ENCODE measurements at places on chromosomes 1 and 21.

GRCh38 chr1:22920026-22920733, 52.5 kb downstream of the LACTBL1 start:
- no peak for DNase-seq

- DNase-seq: no peak
Measured at GRCh38 chr1:226542623-226543103, 5.9 kb upstream of the STUM start.

DNA sequence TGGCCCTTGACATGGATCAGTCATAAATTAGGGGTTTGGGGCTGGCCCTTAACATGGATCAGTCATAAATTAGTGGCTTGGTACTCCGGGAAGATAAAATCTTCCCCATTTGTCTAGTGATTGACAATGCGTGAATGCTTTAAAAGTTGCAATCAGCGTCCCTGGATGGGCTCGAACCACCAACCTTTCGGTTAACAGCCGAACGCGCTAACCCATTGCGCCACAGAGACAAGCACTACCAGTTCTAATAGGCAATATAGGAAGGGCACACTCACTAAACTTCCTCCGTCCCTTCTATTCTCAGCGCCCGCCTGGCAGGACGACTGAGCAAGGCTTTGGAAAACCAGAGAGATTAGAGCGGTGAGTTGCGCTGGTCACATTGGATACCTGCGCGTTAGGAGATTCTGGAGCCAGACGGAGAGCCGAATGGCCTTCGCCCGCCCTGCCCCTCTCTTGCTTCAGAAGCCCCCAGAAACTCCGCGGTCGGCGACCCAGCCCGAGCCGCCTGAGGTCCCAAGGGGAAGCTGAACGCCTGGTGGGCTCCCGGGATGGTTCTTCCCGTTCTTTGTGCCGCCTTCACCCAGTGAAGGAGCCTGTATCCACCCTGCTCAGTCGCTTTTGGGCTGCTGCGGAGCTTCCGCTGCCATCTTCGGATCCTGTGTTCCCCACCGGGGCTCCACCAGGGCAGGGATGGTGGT, 235.9 kb downstream of the FAM72C start:
- DNase-seq: no peak

GRCh38 chr1:110450929-110451328, at the start of gene PROK1:
PROK1 (plus strand) TSS chr1:110451149; CDS start chr1:110451217, 68 bp downstream.
- no peak for DNase-seq

DNA sequence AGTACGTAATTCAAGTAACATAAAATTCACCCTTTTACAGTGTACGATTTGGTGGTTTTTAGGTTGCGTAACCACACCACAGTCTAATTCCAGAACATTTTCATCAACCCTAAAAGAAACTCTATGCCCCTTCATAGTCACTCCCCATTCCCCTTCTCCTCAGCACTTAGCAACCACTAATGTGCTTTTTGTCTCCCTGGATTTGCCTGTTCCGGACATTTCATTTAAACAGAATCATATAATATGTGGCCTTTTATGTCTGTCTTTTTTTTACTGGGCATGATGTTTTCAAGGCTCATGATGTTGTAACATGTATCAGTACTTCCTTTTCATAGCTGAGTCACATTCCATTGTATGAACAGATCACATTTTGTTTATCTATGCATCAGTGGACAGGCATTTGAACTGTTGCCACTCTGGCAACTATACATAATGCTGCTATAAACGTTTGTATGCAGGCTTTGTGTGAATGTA, 20.8 kb downstream of the OBSCN start:
- no peak for DNase-seq

GRCh38 chr1:206679738-206680211, 4.9 kb upstream of the MAPKAPK2 start:
- no peak for DNase-seq

DNA sequence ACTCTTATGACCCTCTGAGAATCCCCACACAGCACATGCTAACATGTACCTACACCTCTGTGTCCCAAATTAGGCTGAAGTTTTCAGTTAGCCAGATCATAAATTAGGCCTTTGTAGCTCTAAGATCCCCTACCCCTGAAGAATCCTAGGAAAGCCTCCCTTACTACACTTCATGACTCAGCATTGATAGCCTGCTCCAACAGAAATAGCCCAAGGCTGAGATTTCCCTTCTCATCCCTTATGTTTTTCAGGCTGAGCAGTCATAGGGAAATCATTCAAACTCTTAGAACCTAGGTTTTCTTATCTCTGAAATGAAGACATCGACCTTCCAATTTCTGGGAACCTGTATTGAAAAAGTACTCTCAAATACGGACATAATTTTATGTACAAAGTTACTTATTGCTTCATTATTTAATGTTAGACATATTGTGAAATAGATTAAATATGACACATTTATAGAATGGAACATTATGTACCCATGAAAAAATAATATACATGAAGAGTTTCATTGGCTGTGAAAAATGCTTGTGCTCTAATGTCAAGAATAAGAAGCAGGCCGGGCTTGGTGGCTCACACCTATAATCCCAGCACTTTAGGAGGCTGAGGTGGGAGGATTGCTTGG, 122.4 kb upstream of the UBE2U start:
- DNase-seq: no peak

GRCh38 chr1:181588631-181589030, 105.3 kb downstream of the CACNA1E start:
- no peak for DNase-seq

- DNase-seq: no peak
Measured at GRCh38 chr1:21759818-21760217, 23.1 kb downstream of the USP48 start.

DNA sequence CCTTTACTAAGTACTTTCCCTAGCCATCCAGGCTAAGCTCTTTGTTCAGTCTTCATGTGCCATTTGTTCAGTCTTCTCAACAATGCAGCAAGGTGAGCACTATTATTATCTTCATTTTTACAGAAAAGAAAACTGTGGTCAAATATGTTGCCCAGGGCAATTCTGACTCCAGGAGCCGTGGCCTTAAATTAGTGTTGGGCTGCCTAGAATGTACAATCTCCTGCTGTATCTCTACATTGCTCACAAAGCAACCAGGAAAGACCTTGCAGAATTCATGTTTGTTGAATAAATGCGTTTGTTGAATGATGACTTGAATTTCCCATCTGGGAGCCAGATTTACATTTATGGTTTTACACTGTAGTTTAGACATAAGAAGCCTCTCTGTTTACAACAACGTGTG, 14.2 kb downstream of the CD101 start:
- DNase-seq: no peak

GRCh38 chr21:35427320-35428000, 378.4 kb upstream of the RUNX1 start:
- DNase-seq: no peak

DNA sequence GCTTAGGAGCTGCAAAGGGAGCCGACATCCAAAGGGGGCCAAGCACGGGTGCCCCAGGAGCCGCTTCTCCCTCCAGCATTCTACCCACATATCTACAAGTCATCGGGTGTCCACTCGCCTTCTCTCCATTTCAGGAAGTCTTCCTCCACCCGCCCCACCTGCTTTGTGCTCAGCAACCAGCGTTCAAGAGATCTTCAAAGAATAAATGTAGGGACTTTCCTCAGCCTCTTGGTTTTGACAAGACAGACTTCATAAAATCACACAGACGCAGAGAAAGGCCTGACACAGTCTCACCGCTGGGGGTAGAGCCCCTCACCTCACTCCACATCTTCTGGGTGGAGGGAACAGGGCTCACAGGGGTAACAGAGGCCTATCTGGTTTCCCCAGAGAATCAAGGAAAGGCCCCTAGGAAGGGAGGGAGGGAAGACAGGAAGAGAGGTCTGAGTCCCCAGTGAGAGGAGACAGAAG, 49.5 kb downstream of the SSBP3 start:
- DNase-seq: peak; percentile 64

DNA sequence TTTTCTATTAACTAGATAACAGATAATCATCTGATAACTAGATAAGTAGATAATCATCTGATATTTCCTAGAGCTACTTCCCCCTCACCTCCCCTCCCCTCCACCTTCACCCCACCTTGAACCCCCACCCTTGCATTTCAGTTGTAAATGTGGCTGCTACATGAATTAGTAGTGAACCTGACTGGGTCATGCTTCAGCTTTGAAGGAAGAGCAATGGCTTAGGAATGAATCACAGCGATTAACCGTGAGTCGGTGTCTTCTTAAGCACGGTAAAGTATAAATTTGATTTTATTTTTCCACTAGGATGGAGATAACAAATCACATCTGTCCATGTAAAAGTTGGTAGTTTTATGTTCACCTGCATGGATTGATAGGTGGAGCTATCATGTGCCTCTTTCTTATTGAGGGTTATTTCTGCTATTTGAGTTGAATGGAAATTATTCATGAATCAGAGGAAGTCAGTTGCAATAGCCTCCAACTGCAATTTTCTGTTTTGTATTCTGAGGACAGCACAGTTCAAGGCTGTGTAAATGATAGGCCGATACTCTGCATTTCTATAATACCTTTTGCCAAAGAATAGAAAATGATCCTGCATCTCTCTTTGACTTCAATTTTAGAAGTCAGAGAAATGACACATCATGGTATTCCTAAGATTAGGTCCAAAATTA, 235.0 kb downstream of the PTGER3 start:
- DNase-seq: no peak

DNA sequence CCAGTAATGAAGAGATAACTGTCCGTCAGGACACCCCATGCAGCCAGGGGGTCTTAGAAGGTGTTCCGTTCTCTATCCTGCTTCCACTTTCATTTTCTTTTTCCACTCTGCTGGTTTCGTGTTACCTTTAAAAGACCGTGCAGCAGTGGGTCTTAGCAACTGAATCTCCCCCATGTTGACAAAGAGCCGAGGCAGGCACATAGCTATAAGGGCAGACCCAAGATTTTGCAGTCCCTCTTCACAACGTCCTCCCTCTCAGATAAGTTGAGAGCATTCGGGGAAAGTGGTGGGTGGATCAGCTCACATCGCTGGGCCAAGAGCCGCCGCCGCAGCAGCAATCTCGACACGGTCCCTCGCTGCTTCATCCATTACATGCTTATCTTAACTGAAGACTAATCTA, 355.5 kb downstream of the LMO4 start:
- DNase-seq: no peak

GRCh38 chr1:25082995-25083394, 149.3 kb downstream of the SYF2 start:
- no peak for DNase-seq

DNA sequence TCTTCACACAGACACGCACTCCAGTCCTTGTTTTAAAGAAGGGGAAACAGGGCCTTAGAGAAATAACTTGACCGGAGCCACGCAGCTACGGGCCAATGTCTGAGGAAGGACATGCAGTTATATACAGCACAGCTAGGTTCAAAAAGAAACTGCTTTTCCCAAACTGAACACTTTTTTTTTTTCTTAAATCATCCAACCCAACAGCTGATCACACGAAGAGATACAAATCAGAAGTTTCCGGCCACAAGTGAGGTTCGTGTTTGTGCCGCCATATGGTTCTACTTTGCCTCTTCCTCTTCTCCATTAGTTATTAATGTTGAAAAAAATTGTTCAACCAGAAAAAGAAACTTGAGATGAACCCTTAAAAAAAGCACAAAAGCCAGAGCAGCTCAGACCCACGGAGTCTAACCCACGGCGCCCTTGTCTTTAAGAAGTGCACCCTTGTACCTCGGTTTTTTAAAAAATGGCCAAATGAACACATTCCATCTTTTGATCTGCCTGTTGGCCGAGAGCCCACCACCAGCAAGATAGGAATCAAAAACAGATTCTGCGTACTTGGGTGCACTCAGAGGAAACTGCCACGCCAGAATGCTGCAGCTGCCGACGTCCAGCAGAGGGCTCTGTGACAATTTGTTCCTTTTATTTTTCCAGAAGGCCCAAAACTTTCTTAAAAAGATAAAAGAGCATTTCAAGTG, 78.9 kb downstream of the SLC66A1 start:
- peak; percentile 69 for DNase-seq

DNA sequence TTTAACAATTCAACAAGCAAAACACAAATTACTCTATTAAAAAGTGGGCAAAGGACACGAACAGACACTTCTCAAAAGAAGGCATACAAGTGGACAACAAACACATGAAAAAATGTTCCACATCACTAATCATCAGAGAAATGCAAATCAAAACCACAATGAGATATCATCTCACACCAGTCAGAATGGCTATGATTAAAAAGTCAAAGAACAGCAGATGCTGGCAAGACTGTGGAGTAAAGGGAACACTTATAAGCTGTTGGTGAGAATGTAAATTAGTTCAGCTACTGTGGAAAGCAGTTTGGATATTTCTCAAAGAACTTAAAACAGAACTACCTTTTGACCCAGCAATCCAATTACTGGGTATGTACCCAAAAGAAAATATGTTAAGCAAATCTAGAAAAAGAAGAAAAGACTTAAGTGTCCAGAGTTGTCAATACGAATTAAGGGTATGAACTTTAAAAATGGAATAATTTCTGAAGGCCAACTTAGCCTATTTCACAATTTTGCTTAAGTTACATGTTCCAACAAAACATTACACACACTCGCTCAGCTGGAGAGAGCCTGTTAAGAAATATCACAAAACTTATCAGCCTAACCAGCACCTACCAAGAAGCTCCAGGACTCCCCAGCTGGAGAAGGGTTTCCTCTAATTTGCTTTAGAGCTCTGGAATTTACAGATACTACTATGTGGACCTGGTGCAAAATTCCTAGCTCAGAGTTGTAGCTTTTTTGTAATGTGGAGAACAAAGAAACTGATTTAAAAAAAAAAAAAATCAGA, 232.1 kb downstream of the DUSP10 start:
- DNase-seq: no peak

DNA sequence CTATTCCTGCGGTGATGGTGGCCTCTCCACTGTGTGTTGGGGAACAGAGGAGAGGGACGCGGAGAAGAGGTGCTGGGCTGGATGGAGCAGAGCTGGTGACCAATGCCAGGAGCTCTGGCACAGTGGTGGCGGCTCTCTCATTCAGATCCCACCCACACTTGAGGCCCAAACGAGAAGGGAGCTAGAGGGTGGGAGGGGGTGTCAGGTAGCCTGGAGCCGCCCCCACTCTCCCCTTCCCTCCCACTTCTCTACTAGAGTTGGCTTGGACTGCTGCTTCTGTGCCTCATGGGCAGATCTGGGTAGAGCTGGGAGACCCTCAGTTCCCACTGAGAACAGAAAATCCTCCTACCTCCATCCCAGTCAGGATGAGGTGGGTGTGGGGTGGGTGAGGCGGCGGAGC, 3.5 kb downstream of the TTC39A start:
- no peak for DNase-seq

- no peak for DNase-seq
Measured at GRCh38 chr1:50750021-50750619, 209.9 kb downstream of the FAF1 start.

GRCh38 chr1:184075055-184076029, 23.8 kb downstream of the TSEN15 start:
- DNase-seq: peak; percentile 15
